ENCODE measurements at places on chromosomes 16 and 17.

GRCh38 chr17:27879987-27880608, 13.1 kb downstream of the LYRM9 start:
- DNase-seq: no peak

- DNase-seq: no peak
Observed at GRCh38 chr16:70483426-70483825, 29.0 kb downstream of the FCSK start.

GRCh38 chr16:49605536-49606254, 232.1 kb downstream of the C16orf78 start:
- no peak for DNase-seq

DNA sequence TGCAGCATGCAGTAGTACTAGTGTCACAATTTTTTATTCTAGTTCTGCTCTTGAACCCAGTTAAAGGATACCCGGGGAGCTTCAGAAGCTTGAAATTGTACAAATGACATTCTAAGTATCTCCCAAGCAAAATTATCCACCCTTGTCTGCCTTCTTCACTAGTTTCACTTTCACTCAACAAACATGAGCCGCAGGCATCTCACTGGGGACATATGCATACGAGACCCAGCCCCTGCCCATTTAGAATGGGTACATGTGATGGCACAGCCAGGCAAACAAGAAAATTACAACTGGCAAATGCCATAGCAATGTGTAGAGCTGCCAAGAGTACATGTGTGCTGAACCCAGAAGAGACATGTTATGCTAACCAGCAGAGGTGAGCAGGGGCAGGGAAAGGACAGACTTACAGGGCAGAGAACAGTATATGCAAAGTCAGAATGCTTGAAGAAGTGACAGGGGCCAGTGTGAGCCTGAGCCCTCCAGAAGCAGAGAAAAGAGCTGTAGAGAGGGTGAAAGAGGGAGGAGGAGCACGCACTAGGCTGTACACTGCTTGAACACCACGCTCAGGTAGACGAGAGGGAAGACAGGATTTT, 8.3 kb downstream of the GINS2 start:
- DNase-seq: no peak

GRCh38 chr16:81405702-81406113, 38.9 kb upstream of the CMIP start:
- DNase-seq: peak; percentile 95

GRCh38 chr16:8047736-8048135, 542.6 kb downstream of the TMEM114 start:
- DNase-seq: no peak

- DNase-seq: no peak
Observed at GRCh38 chr17:82491196-82491530, 28.4 kb upstream of the FOXK2 start.

DNA sequence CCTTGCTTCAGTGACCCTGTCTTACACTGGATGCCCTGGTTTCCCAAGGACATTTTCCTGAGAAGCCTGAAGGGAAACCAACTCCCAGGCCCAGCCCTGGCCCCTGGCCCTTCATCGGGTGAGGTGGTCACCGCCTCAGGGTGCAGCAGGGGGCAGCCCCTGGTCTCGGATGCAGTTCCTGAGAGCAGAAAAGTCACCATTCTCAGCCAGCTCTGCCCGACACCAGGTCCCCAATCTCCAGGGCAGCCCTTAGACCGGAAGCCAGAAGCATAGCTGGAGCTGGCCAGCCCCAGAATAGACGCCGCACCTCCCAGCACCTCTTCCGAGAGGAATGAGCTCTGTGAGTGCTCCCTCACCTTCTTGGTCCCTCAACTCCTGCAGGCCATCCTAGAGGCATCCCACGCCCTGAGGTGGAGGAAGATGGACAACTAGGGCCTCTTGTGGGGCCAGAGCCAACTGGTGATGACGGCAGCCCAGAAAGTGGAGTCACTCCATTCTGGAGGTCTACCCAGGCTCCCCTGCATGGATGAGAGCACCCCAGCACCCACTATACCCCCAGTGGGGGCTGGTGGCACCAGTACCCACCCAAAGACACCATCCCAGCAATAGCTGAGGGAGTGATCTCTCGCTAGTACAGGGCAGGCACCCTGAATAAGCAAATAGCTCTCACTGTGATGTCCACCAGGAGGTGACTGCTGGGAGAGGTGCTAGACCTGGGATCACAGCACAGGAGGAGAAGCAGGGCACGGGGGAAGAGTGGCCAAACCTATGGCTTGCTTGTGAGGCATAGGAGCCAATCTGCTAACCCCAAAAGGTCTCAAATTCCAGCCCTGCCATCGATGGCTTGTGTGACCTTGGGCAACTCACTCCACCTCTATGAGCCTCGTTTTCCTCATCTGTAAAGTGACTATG, 56.2 kb downstream of the TK2 start:
- no peak for DNase-seq

GRCh38 chr16:1157639-1158455, 4.9 kb downstream of the CACNA1H start:
- DNase-seq: no peak

DNA sequence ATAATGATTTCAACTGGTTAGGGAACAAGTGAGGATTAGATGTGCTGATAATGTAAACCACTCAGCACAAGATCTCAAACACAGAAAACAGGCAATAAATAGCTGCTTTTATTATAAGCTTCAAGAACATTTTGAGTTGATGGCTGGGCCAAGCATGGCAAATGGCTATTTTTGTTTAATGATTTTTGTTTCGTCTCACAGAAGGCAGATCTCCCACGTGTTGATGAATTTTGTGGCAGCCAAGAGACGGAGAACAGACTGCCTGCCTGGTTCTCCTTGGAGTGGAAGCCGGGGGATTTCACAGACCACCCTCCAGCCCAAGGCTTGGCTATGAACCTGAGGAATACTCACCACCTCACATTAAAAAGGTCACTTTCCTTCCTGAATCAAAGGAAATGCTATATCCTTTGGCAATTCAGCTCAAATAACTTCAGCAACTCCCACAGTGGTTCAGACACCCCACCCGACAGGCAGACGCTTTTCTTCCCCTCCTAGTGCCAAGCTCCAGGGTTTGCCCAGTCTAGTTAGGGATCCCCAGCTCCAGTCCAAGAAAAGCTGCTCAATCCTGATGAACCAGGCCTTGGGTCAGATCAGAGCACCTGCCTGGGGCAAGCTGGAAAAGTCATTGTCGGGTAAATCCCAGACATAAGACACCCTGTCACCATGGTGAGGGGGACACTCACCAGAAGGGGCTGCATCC, 593.5 kb downstream of the TOX3 start:
- DNase-seq: no peak

DNA sequence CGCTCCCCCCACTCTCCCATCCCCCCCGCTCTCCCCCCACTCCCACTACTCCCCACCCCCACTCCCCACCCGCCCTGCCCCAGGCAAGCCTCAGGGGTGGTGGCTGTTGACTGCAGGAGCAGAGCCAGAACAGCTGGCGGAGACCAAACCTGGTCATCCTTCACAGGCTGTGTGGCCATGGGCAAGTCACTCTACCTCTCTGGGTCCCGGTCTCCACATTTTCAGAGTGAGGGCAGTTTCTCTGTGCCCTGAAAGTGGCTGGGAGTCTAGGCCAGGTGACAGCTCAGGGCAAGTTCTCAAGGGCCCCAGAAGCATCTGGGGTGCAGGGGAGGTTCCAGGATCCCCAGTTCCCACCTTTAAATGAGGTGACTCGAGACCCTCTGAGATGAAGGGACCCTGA, 15.1 kb upstream of the BAHCC1 start:
- no peak for DNase-seq

GRCh38 chr17:77153999-77154586, 13.3 kb downstream of the SEC14L1 start:
- no peak for DNase-seq

DNA sequence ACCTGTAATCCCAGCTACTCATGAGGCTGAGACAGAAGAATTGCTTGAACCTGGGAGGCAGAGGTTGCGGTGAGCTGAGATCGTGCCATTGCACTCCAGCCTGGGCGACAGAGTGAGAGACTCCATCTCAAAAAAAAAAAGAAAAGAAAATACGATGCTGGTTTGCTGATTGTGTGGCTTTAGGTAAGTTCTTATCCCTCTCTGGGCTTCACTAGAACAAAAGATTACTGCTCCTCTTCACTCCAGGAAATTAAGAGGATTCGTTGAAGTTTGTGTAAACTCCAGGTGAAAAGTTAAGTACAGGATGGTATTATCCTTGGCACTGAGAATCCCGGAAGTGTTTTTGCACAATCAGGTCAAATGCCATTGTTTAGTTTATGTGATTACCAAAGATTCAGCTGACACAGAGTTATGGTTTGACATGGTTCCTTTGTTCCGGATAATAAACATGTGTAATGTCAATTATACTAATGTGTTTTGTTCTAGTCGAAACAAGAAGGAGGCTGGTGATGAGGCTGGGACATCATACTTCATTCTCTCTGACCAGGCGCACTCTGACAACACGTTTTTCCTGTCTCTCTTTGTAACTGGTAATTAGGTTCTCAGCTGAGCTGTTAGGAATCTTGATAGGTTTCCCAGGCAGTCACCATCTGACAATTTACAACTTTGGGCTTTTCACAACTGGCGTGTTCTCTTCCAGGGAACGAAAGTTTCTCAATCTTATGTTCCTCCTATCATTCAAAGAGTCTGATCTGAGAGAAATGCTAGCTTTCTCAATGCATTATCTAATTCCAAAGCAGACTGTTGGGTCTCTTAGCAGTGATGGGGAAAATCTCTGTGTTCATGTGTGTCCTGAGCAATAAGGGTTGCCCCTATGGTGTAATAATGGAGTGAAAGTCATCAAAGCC, 10.8 kb upstream of the TAOK1 start:
- DNase-seq: no peak

- DNase-seq: no peak
Observed at GRCh38 chr17:11454096-11454495, 144.2 kb upstream of the DNAH9 start.

All from epithelial cell of proximal tubule (primary cell).